Stimulated activated CD8-positive, alpha-beta memory T cell treated with anti-CD3 and anti-CD28 coated beads, Interleukin-7, amount 100 ng/mL, for 1 hour (primary cell): ENCODE measurements at places on chromosomes 2 and 18.

- DNase-seq: no peak
Measured at GRCh38 chr2:191892391-191892790, 45.5 kb upstream of the CAVIN2 start.

- DNase-seq: no peak
Measured at GRCh38 chr2:57022496-57022895, 838.7 kb downstream of the CCDC85A start.

GRCh38 chr2:21194147-21194546 lies 70.4 kb downstream of the TDRD15 start:
- no peak for DNase-seq

DNA sequence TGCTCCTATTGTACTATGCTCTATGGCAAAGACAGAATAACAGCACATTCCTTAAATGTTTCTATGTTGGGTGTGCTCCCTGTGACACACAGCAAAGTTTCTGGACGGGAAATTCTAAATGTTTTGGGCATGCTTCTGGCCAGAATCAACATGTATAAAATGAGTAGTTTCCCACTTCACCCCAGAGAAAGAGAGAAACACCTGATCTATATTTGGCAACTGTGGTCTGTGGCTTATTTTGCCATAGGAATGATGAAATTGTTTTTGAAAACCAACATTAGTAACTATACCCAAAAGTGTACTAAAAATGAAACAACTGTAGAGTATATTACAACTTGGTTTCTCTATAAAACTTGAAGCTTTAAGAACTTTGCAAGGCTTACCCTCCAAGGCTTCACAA lies 89.1 kb downstream of the RAD51AP2 start:
- no peak for DNase-seq

DNA sequence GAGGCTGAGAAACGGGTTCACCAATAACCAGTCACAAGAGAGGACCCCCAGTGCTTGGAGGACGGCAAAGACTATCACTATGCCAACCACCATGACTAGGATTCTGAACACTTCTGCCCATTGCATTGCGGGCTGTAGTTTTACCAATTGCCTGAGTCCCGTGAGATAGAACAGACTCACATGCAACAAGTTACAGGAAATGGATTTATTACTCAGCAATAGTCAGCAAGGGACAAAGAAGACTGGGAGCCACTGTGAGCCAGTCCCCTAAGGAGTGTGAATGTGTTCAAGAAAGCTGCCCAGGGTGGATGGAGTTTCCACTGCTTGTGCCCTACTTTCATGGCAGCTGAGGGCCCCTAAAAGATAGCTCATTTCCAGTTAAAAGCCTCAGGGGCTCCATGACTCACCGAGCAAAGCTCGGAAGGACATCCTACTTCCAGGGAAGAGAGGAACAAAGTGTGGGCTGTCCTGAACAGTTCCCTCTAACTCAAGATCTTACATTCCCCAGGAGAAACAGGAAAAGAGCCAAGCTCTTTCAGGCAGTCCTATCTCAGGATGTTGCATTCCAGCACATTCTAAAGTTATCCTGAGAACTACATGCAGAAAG lies 54.4 kb downstream of the SLC4A3 start:
- no peak for DNase-seq

DNA sequence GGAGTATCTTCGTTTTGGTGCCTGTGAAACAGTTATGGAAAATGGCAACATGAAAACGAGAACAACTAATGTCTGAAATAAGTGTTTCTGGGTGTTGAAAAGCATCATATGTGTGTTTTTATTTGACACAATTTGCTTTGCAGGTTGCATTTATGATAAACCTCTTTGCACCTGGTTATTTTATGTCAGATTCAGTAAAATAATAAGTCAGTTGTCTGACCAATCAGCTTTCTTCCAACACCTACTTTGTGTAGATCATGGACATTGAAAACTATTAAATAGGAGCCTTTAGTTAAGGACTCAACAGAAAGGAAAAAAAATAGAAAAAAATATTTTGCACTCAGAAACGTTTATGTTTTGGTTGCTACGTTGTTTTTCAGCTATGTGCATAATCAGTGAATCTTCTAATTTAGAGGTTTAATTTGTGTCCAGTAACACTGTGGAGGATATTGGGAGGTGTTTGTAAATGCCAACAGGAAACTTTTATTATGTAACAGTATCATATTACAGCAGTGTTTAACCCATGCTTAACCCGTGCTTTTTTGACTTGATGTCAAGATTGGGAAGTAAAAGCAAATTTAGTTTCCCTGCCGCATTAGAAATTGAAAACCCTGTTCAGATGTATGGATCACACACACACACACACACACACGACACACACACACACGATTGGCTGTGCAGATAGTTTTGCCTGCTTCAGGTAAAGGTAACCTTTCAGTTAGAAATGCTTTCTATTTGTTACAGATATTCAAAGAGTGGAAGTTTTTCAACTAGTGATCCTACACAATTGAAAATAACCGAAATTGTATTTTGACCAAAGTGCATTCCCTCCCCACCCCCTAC lies 2.6 kb downstream of the PKP4 start:
- no peak for DNase-seq

- DNase-seq: no peak
Measured at GRCh38 chr2:9710311-9710710, 79.5 kb upstream of the YWHAQ start.

GRCh38 chr2:172420216-172420615 lies 7.2 kb upstream of the ITGA6 start:
- DNase-seq: no peak

DNA sequence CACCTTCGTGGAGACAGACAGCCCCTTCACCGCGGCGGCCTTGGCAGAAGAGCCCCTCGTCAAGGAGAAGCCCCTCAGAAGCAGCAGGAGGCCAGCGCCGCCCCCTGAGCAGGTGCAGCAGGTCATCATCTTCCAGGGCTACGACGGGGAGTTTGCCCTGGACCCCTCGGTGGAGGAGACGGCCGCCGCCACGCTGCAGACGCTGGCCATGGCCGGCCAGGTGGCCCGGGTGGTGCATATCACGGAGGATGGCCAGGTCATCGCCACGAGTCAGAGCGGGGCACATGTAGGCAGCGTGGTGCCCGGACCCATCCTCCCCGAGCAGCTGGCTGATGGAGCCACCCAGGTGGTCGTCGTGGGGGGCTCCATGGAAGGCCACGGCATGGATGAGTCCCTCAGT lies 145.7 kb downstream of the PTGR3 start:
- no peak for DNase-seq

- DNase-seq: no peak
Measured at GRCh38 chr18:33641141-33641540, 63.1 kb downstream of the ASXL3 start.

- no peak for DNase-seq
Measured at GRCh38 chr2:12244070-12244469, 472.7 kb upstream of the TRIB2 start.

GRCh38 chr2:58047373-58047935 lies 848 bp downstream of the VRK2 start:
- DNase-seq: no peak

- no peak for DNase-seq
Measured at GRCh38 chr2:74835831-74836674, 2.1 kb downstream of the HK2 start.

DNA sequence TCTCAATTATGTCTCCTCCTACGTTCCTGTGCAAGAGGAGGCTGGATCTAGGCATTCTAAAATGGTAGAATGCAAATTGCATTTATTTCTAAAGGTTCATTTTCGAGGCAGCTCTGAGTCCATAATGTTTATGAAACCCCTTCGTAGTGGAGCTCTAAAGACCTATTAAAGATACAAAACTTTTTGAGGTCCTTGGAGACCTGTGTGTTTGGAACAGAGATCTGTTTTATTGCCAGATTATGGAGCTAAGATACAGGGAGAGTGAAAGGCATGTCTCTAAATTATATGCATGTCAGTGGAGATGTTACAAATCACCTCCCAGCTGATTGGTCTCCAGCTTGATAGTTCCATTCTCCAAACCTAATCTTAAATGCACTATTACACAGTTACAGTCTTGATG lies 335.8 kb downstream of the GULP1 start:
- DNase-seq: no peak

DNA sequence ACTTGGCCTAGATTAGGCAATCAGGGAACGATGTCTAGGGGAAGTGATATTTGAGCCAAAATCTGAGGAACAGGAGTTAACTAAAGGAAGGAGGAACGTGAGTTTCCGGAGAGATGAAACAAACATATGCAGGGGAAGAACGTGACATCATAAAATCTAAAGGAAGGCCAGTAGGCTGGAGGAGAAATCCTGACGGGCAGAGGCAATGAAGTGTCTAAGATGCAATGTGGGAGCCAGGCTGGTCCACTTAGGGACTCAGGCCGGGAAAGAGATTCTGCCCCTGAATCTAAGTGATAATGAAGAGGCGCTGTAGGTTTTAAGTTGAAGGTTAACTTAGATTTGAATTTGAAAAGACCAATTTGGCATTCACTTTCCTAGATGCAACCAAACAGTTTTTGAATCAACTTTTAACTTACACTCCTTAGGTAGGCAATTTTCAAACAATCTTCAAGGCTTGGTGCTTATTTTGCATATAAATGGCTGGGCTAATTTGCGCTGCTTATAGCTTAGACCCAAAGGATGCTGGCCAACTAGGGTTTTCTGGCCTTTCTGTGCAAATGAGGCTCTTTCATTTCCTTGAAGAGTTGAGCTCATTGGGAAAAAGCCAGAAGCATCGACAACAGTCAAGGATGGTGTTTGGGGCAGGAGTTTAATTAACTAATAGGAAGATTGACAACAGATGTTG lies 221.7 kb downstream of the SOX11 start:
- no peak for DNase-seq

GRCh38 chr18:2402084-2402483 lies 169.2 kb downstream of the METTL4 start:
- DNase-seq: no peak

- DNase-seq: no peak
Measured at GRCh38 chr18:59264121-59264571, 9.1 kb downstream of the RAX start.

DNA sequence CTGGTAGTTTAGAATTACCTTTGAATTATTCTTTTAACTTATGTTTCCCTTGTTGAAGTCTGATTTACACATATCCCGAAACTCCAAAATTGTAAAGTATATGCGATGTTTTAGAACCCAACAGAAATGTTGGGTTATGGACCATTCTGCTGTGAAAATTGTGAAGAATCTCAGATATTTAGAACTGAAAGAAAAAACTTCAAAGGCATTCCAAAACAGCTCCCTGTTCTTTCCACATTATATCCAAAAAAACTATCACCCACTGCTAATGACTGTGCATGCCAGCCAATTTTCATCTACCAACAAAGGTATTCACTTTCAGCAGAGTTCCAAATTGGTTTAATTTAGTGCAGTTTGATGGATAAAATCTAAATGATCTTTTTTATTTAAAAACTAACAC lies 21.5 kb upstream of the PDE1A start:
- DNase-seq: no peak

GRCh38 chr2:88540346-88540745 lies 86.9 kb downstream of the EIF2AK3 start:
- DNase-seq: no peak

DNA sequence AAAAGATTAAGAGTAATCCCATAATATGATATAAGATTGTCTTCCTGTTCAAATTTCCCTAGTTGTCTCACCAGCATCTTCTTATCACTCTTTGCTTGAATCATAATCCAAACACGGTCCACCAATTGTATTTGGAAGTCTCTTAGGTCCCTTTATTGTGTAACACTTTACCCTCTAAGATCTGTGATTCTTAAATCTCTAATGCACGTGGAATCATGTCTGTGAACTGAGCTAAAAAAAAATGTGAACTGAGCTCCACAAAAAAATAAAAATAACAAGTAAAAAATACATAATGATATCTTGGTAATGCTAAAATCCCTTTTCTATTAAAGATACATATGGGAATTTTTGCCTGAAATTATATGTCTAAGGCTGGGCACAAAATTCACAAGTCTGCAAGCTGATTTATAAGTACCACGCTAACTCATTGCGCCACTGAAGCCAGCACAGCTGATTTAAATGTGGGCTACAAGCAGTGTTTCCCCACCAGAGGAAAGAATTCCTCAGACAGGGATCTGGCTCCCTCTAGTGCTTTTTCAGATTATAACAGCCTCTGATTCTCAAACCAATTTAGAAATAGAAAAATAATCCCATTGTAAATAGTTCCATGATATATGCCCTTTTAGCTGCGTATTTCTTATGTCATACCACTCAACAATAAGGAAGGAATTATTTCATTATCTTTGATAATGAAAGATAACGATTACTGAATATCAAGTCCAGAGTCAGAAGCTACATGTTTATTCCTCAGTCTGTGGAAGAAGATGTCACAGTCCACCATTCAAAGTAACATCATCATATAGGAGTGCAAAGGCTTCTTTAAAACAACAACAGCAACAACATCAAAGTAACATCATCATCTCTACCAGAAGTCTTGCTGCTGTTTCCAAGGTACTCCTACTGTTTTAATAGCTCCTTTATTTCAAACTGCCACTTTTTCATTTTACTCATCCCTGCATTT lies 22.9 kb downstream of the RBM43 start:
- no peak for DNase-seq

GRCh38 chr2:197102231-197102630 lies 175.7 kb upstream of the PGAP1 start:
- DNase-seq: no peak

DNA sequence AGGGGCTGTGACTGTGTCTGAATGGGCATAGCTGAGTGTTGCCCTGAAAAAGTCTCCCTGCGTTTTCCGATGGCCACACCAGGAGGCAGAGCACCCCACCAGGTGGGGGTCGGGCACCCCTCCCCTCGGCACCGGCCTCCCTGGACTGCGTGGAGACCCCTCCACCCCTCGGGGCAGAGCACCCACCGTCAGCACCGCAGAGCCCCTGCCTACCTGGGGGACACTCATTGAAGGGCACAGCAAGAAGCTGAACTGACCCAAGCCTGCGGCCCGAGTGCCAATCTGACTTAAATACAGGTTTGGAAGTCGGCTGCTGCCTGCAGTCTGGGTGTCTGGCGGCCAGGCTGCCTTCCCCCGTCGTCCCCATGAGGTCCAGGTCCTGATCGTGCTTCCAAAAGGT lies 69.9 kb downstream of the KCNG2 start:
- no peak for DNase-seq

GRCh38 chr2:28137221-28137620 lies 246.7 kb downstream of the BABAM2 start:
- DNase-seq: no peak

GRCh38 chr2:16652296-16653082 lies 13.1 kb downstream of the CYRIA start:
- DNase-seq: no peak

DNA sequence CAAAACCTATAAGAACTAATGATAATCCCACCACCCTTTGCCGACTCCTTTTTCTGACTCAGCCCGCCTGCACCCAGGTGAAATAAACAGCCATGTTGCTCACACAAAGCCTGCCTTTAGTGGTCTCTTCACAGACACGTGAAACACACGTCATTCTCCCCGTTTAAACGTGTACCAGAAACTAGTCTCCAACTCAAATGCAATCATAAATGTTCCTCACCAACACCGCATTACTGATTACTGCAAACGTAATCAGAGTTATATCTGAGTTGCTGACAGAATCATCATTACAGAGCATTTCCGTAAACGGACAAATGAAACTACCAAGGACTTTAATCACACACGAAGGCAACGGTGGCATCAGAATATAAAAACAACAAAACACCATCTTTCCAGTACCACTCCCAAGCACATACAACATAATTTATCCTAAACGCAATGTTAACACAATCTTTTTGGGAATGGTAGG lies 1.9 kb downstream of the CLK1 start:
- DNase-seq: no peak
